ENCODE measurements at places on chromosomes 4 and X. TPM values are rescaled to one million over a fixed set of nuclear protein-coding genes. Genes with fewer than 3 reads are reported as not detected.

Gene ARL13A
- not detected for total RNA-seq

Gene ARR3
- total RNA-seq, result not detected

- no peak for DNase-seq
These were observed 40.3 kb downstream of the UCHL1 start for GRCh38 chr4:41296995-41297394.

GRCh38 chr4:5683566-5683965 lies 24.8 kb downstream of the EVC2 start:
- DNase-seq, result no peak

DNA sequence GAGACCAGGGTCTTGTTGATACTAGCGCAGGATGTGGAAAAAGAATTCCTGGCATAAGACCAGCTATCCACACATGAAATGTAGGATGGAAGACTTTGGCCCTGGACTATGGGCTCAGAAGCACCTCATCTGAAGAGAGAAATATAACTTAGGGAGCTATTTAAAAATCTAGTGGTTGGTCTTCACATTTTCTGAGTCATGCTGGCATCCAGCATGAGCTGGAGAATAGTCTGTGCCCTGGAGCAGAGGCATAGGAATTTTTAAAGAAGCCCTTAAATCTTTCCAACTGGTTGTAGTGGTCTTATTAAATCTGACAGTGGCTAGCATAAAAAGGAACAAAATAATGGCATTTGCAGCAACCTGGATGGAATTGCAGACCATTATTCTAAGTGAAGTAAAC lies 86.3 kb downstream of the SMARCA5 start:
- no peak for DNase-seq

DNA sequence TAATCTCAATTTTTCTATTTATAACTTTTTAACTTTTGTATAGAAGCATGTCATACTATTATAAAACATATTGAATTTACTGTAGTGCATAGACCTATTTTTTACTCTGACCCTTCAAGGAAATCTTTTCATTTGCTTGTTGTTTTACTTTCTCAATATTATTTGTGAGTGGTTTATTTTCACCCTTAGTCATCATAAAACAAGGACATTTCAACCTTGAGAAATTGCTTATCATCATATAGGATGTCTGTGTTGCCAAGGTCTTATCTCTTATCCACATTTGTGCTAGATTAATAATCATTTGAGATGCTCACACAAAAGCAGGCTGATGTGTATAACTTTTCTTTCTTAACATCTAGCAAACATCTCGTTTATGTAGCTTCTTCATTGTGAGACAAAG lies 408.6 kb upstream of the PABPC4L start:
- no peak for DNase-seq

- DNase-seq, result no peak
These were observed 3.6 kb downstream of the NEIL3 start for GRCh38 chr4:177313263-177313662.
